Renal pelvis (tissue), 12 donors: ENCODE measurements at places on chromosomes 6 and 20.

GRCh38 chr20:51195419-51195901 lies 172.6 kb upstream of the KCNG1 start:
- no peak for DNase-seq

GRCh38 chr6:11307226-11307625 lies 74.8 kb upstream of the NEDD9 start:
- DNase-seq = no peak

GRCh38 chr20:24149881-24150307 lies 161.3 kb upstream of the GGTLC1 start:
- DNase-seq = no peak

GRCh38 chr6:126880964-126881363 lies 237.5 kb upstream of the RSPO3 start:
- no peak for DNase-seq

DNA sequence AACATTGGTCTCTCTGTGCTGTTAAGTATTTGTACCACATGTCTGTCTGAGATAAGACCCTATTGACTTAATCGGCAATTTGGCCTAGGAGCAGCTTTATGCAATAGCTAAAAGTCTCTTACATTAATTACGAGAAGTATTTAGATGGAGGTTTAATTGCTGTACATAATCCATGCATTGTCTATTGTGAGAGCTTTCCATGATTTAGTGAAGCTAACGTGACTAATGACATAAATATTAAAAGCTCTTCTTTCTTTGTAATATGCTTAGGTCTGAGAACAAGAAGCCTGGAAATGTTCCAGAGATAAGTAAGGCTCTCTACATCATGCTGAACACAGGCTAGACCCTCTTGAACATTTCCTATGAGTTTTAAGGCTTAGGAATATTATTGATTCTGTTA lies 32.7 kb upstream of the FAM83B start:
- no peak for DNase-seq

- DNase-seq = no peak
These were observed 209.2 kb upstream of the RNF217 start for GRCh38 chr6:124753001-124753400.

GRCh38 chr6:166467436-166468000 lies 84.8 kb upstream of the MPC1 start:
- no peak for DNase-seq

DNA sequence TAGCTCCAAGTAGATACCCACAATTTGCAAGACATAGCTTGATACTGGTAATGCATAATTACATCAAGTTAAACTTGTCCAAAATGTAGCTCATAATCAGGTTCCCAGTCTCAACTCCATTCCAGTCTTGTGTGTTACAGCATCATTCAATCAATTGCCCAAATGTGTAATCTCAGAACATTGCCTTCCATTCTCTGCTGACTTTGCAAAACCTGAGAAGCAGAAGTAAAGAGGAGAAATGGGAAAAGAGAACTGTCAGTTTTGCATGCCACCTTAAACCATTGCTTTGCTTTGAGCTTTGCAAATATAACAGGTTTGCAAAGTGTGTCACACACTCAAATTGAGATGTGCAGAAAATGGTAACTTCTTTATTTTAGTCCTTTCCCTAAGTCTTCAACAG lies 40.3 kb upstream of the CNKSR3 start:
- no peak for DNase-seq

DNA sequence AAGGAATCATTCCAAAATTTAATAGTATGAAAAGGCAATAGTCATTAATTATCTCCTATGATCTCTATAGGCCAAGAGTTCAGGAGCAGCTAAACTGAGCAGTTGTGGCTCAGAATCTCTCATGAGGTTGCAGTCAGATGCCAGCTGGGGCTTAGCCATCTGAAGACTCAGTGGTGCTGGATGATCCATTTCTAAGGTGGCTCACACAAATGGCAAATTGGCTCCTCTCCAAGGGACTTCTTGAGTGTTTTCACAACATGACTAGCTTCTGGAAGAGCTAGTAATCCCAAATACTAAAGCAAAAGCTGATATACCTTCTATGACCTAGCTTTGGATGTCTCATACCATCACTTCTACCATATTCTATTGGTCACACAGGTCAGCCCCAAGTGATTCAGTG lies 104.2 kb downstream of the HAO1 start:
- DNase-seq = no peak
